ENCODE measurements at places on chromosomes 6 and 20.
A peak's percentile ranks its signal among the peaks of the same experiment; 100 is the strongest.

GRCh38 chr6:14450578-14450977 lies 333.0 kb downstream of the CD83 start:
- no peak for DNase-seq

DNA sequence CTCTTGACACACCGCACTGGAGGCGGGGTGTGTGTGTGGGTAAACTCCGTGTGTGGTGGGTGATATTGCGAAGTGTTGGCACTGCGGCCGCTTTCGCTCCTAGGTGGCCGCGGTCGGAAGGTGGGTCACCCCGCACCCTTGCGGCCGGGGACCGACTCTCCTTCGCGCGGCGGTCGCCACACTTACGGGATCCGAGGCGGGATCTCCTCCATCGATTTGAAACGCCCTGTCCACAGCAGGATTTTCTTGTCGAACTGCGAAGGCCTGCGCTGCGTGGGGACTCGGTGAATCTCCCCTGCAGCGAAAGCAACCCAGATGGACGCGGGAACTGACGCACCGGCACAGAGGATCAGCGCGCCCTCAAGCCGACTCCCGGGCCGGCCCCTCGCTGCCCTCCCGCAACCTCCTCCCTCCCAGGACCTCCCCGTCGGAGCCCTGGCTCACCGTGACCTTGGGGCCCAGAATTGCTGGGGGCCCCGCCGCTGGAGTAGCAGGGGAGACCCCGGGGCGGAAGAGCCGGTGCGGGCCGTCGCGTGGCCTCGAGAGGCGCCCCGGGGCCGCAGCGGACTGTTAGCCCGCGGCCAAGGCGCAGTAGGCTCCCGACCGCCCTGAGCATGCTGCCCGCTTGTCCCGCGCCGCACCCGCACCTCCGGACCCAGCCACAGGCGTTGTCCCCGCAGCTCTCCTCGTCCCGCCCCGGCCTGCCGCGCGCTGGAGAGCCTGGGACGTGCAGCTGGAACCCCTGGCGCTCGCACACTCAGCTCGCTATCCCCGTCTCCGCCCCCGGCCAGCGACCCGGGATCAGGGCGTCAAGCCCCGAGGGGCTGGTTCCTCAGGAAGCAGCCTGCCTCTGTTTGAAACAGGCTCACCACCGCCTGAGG lies at the start of gene FAM162B:
Gene FAM162B (minus strand): TSS at position 759 of the 881 bp plus-strand sequence. CDS start 143 bp downstream, at position 616.
- peak; percentile 6 for DNase-seq

DNA sequence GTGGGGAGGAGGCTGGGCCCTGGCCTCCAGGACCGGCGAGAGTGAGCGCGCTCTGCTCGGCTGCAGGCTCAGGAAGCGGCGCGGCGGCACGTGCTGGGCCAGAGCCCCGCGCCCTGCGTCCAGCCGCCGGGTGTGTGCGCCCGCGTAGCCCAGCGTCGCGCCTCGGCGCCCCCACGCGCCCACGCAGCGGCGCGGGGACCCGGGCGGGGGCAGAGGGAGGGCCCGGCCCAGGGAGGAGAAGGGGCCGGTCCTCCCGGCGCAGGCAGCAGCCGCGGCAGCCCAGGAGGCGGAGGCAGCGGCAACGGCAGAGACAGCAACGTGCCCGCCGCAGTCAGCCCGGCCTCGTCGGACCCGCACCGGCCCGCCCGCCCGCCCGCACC lies at the start of gene EYA2:
Gene EYA2 (plus strand): TSS at position 265 of the 380 bp plus-strand sequence. CDS start 95,168 bp downstream, outside the sequence.
- no peak for DNase-seq

GRCh38 chr20:1232286-1233111 lies 6.7 kb downstream of the RAD21L1 start:
- no peak for DNase-seq

- DNase-seq = no peak
Observed at GRCh38 chr6:14134211-14134910, 16.8 kb downstream of the CD83 start.

DNA sequence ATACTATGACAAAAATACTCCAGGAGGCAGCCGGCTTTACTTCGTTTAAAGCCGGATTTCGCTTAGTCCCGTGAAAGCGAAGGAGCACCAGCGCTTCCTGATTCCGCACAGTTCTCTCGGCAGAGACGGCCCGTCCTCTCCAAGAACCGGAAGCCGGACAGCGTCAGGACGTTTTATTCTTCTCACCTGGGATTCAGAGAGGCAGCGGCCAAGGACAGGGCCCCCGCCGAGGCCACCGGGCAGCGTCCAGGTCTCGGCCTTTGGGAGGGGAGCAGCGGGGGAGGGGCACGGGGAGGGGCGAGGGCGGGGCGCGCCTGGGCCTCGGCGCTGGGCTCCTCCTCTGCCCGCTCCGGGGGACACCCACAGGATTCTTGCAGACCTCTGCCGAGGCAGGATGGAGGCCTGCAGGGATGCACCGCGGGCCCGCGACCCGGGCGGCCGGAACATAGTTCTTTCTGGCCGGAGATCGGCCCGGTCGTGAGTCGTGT lies 2.8 kb upstream of the DIDO1 start:
- peak; percentile 68 for DNase-seq

- DNase-seq = no peak
Observed at GRCh38 chr6:105301756-105302616, 100.9 kb downstream of the PREP start.

GRCh38 chr6:41757931-41758640 lies 10.9 kb upstream of the PGC start:
- no peak for DNase-seq

DNA sequence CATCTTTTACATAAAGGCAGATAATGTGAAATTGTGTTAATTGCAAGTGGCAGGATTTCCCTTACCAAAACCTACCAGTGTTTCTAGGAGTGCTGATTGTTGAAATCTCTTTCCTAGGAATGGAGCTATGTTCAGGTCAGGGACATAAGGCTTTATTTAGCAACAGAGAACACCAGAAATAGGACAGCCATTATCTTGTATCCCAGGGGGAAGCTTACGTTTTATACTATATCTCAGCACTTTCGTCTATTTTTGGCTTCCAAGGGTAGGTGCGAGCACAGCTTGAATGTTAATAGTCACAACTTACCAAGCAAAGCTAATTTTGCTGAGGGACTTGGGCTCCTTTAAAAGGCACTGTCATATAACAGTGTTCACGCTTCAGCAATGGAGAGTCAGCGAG lies 94.0 kb downstream of the SYCP2 start:
- no peak for DNase-seq

DNA sequence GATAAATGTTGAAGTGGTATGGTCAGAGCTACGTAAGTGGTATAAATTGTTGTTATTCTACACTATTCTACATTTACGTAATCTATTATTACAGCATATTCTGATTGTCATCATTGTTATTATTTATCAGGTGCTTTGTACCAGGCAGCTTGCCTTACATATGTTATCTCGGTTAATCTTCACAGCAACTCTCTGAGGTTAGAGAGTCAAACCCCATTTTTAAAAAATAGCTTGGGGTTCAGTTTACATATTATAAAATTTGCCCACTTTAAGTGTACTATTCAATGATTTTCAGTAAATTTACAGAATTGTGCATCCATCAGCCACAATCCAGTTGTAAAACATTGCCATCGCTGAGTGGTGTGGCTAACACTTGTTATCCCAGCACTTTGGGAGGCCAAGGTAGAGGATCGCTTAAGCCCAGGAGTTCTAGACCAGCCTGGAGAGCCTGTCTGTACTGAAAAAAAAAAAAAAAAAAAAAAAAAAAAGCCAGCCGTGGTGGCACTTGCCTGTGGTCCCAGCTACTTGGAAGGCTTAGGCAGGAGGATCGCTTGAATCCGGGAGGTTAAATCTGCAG lies 35.5 kb downstream of the PPP1R16B start:
- no peak for DNase-seq

DNA sequence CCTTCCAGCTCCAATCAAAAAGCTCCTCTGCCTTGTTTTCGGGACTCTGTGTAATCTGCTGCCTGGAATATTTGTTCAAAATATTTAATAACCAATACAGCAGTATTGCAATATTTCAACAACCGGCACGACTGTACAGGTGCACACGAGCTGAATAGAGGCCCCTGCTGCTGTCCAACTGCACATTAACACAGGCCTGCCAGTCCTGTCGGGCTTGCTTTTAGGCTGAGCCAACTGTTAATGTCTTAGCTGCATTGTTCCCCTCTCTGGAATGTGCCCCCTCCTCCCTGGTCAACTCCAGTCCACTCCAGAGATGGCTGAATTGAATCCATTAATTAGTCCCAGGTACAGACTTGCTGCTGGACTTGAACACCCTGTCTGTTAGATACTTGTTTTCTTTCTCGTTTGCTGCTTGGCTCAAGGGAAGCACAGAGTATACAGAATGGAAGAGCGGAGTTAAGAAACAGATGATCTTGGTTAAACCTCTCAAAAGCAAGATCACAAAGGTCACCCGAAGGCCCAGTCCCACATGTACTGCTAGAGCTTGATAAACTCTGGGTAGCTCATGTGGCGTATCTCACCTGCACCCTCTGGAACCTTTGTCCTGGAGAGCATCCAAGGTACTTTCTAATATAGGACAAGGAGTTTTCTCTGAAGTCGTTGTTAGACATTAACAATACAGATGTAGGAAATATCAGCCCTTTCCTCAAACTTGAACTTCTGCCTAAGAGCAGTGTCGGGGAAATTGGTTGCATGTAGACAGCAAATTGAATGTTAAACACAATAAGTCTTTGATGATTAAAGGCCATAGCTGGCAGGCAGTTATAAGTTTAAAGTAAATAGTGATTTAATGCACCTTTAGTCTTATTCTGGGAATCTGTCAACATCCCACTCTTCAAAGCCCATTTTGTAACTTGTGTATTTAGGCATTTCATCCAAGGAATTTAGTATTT lies 31.9 kb downstream of the SHLD1 start:
- DNase-seq = no peak

GRCh38 chr20:50052550-50053361 lies 60.2 kb downstream of the UBE2V1 start:
- DNase-seq = no peak

- no peak for DNase-seq
Observed at GRCh38 chr6:88135578-88136114, 30.5 kb downstream of the CNR1 start.

DNA sequence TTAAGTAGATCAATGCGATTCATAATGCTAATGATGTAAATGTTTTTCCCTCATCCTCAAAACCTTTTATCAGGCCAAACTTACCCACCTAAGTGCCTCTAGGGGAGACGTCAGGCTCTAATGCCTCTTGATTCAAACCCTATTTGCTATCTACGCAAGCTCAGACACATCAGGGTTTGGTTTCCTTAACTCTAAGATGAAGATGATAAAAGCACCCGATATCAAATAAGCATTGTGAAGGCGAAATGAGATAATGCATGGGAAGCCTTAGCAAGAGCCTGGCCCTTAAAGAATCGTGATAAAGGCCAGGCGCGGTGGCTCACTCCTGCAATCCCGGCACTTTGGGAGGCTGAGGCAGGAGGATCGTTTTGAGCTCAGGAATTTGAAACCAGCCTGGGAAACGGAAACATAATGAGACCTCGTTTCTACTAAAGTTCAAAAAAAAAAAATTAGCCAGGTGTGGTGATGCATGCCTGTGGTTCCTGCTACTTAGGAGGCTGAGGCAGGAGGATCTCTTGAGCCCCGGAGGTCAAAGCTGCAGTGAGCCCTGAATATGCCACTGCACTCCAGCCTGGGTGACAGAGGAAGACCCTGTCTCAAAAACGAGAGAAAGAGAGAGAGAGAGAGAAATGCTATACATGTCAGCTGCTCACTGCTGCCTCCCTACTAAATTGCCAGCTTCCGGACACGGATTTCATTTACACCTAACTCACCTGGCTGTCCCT lies 13.5 kb downstream of the CNKSR3 start:
- DNase-seq = no peak

DNA sequence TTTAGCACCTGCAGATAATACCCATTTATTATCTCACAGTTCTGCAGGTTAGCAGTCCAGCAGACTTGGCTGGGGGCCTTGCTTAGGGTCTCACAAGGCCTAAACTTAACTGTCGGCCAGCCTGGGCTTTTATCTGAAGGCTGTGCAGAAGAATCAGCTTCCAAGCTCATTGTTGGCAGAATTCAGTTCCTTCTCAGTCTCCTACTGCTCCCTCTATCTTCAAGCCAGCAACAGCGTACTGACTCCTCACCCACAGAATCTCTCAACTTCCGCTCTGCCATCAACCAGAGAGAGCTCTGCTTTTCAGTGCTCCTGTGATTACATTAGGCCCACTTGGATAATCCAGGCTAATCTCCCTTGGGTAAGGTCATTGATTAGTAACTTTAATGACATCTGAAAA lies 30.2 kb upstream of the NHSL1 start:
- no peak for DNase-seq

DNA sequence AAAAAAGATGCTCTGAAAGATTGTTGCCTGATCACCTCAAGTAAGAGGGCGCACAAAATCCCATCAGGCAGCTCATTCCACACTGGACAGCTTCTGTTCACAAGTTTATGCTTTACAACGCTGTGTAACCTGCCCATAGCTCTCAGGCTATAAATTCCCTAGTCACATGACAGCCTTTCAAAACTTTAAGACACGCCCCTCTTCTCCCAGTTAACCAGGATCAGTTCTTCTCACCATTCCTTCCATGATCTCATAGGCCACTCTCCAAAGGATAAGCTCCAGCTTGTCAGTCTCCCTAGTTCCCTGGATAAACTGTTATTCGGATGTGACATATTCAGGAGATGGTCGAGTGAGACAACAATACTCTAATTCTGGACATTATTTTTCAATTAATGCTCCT lies 15.0 kb downstream of the ADNP start:
- DNase-seq = no peak

- no peak for DNase-seq
Observed at GRCh38 chr6:106825156-106825555, 149.4 kb downstream of the CD24 start.

- no peak for DNase-seq
Observed at GRCh38 chr20:5349448-5349847, 32.7 kb upstream of the PROKR2 start.

DNA sequence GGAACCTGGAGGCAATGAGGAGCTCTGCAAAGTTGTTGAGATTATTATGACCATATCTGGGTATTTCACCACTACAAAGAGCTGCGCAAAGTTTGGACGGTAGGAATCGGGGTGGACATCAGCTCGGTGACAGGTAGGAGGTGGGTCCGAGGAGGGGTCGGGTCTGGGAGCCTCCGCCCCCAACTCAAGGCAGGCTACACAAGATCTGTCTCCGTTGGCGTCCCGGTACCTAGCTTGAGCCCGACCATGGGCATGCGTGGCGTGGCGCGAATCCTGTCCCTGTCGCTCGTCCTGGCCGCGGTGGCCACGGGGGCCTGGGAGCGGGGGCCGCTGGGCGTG lies 40.2 kb upstream of the ZNFX1 start:
- DNase-seq = no peak

GRCh38 chr6:153553627-153554026 lies 422.5 kb upstream of the RGS17 start:
- no peak for DNase-seq

- DNase-seq = no peak
Observed at GRCh38 chr6:45478240-45478639, 100.5 kb upstream of the SUPT3H start.

GRCh38 chr20:42366626-42367025 lies 748.4 kb upstream of the CHD6 start:
- no peak for DNase-seq

DNA sequence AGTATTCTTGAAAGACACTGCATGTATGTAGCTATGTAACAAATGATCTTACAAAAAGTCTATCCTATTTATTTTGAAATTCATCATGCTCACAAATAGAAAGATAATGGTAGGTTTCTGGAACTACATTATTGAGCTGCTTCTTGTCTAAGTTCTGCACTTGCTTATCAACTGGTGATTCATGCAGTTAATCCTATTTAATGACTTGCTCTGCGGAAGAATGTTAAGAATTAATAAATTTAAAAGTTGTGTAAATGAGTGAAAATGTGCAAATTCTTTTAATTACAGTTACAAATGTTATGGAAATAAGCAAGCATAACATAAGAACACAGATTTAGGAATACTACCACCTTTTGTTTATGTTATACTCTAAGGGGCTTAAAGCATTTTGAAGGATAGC lies 67.1 kb upstream of the MCM9 start:
- DNase-seq = no peak

GRCh38 chr20:64268174-64268573 lies 12.6 kb downstream of the PCMTD2 start:
- no peak for DNase-seq

All from activated CD4-positive, alpha-beta T cell treated with anti-CD3 and anti-CD28 coated beads, Interleukin-2, amount 50 U/mL, for 48 hours (primary cell).